ENCODE measurements at places on chromosomes 3 and 15.
A peak's percentile ranks its signal among the peaks of the same experiment; 100 is the strongest.

- no peak for DNase-seq
These were observed 123.3 kb upstream of the MME start for GRCh38 chr3:154956815-154957214.

DNA sequence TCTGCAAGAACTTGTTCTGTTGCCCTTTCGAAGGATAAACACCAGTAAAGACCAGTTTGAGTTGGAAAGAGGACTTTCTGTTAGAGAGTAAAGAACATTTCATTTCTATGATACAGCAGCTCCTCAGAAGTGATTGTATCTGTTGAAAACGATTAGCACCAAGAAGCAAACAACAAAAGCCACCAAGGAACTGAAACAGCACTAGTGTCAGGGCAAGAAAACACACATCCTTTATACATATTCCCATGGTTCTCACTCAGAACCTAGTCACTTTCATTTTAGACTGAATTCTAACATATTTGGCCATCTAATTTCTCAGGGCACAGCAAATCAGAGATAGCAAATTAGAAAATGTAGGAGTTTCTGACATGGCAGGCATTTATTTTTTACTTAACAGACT, 116.1 kb downstream of the ATP1B3 start:
- no peak for DNase-seq

DNA sequence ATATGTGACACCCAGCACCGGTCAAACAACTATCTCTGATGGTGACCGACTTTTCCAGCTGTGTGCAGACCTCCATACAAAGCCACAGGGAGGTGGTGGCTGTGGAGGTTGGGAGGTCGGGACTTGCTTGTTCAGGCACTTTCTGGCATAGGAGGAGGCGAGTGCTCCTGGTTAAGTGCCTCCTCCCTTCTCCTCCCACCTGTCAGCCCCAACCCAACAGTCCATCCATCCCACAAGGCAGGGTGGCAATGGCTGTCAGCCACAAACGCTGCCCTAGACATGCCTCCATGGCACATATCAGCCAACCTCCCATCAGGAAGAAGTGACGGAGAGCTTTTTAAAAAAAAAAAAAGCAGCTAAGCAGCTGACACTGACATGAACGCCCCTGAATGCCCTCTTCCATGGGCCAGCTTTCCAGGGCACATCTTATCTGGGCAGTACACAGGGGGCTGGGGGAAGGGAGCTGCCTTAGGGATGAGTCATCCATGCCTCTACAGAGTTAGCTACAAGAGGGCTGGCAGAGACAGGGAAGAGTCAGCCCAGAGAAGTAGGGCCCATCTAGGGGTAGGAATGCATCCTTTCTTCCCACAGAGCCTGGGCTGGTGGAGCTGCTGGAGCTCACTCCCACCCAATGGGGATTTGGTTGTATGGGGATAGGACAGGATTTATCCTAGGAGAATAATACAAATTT, 41.2 kb downstream of the CCDC12 start:
- DNase-seq: peak; percentile 93

GRCh38 chr3:34239875-34240274, 441.4 kb downstream of the PDCD6IP start:
- no peak for DNase-seq

- DNase-seq: no peak
These were observed 23.7 kb downstream of the CIP2A start for GRCh38 chr3:108565506-108565905.

DNA sequence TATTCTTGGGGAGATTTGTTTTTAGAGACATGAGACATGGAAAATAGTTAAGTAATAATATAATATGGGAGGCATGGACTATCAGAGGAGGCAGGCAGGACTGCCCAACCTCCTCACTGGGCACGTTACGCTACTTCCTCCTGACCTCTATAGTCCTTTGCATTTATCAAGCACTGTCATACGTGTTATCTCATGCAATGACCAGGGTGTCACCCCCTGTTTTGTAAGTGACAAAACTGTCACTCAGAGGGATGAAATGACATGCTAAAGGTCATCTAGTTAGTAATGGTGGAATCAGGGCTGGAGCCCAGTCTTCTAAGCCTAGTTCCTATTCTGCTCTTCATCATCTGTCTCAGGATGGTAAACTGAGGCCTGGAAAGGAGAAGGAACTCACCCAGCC, 66.7 kb downstream of the ST6GAL1 start:
- no peak for DNase-seq

DNA sequence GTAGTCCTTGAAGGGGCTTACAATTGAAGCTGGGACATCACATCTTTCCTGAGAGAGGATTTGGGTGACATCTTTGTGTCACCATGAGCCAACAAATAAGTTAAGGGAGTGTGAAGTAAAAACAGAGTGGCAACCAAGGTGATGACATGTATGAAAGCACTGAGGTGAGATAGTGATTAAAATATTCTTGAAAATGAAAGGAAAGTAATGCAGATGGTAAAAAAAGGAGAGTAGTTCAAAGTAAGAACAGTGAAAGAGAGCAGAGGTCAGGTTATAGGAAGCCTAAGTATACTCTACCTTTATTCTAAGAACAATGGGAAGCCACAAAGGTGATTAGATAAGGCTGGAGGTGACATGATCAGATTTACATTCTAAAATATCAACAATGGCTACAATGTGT, 486.1 kb downstream of the DIPK2A start:
- no peak for DNase-seq

- DNase-seq: no peak
These were observed 65.3 kb downstream of the FLNB start for GRCh38 chr3:58073301-58074108.

- DNase-seq: no peak
These were observed 84.3 kb downstream of the SHQ1 start for GRCh38 chr3:72763751-72764440.

GRCh38 chr15:74172701-74173379, 670 bp upstream of the ISLR start:
- DNase-seq: no peak

Measured in small intestine (tissue), 16 donors.